T1000 (cell line): ENCODE measurements at places on chromosomes 3 and 15.
A peak's percentile ranks its signal among the peaks of the same experiment; 100 is the strongest.

GRCh38 chr15:91946581-91947292, 93.2 kb downstream of the SLCO3A1 start:
- no peak for DNase-seq

- DNase-seq = no peak
Measured at GRCh38 chr3:15198686-15199085, 7.4 kb upstream of the CAPN7 start.

GRCh38 chr15:95261968-95262367, 1030.6 kb downstream of the MCTP2 start:
- no peak for DNase-seq

DNA sequence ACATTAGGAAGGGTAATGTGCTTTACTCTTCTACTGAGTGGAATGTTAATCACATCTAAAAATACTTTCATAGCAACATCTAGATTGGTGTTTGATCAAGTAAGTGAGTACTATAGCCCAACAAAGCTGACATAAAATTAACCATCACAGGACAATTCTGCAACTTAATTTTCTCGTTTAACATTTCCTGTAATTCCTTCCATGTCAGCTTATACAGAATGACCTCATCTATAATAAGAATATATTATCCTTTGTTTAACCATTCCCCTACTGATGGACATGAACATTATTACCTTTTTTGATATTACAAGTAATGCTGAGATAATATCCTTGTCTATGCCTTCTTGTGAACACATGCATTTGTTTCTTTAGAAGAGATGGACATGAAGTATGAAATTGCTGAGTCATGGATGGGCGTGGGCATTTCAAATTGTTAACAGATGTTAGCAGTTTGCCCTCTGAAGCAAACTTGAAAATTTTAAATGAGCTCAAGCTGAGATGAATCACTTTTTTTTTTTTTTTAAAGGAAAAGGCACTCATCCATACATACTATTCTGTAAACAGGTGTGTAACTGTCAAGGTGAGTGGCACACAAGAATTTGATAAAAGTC, 85.1 kb downstream of the OXNAD1 start:
- no peak for DNase-seq

DNA sequence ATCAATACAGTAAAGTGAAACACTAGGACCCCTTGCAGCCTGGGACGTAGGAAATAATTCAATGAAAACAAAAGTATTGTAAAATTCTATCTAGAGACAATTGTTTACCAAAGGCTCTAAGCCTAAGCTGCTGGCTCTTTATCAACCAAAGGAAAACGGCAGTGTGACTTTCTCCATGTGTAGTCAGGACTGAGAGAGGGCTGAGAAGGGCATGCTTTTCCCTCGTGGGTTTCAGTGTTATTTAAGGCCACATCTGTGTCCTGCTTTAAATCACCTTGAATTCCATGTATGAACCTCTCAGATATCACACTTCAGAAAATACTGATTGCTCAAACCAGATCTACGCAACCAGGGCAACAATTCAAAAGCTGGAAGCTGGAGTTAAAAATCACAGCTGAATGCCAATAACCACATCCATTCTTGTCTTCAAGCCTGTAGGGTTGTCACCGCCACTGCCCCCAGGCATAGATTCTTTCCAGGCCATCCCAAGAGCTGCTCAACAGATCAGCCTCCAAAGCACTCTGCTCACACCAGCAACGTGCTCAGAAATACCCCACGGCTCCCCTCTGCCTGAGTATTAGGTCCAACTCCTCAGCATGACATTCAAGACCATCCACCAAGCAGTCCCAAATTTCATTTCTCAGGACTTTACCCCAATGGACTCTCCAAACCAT, 124.0 kb downstream of the SRGAP3 start:
- DNase-seq = no peak

GRCh38 chr3:100185847-100186246, 71.5 kb upstream of the FILIP1L start:
- no peak for DNase-seq

GRCh38 chr3:126939338-126939718, 43.6 kb upstream of the PLXNA1 start:
- DNase-seq = no peak

- DNase-seq = no peak
Measured at GRCh38 chr3:163957072-163957471, 1121.2 kb downstream of the SI start.

DNA sequence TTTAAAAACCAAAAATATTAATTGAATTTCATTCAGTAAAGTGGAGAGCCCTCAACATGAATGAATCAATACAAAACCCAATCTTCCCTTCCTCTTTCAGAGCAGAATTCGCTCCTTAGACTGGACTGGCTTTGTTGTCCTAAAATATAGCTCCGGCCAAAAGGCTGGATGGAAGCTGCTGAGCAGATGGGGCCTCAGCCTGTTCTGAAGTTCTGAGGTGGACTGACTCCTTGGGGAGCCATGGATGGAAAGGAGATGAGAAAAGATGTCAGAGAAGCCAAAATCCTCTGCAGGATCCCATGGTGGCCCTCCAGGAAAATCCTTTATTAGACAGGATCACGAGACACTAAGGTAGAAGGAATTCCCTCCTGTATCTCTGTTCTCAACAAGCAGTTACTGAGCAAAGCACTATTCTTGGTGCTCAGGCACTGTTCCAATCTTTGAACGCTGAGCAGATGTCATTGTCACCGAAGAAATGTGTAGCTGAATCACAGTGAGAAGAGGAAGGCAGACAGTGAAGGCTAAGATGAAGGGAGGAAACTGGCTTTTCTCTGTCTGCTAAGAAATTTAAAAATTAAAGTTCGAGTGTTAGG, 122.0 kb downstream of the SEMA6D start:
- DNase-seq = no peak

DNA sequence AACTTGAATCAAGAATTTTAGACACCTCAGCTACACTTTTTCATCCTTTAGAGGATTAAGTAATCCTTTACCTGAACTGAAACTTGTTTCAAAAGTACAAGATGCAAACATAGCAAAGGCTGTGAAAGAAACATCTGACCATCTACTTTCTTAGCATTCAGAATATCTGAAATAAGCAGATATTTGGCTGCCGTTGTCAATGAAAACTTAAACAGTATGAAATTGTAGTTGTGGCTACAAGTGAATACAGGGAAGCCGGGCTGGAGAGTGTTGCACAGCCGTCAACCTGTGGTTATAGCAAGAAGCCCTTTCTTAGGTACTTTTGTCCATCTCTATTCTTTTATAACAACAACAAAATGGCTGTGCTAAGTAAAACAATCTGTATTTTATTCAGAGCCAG, 6.9 kb upstream of the CX3CR1 start:
- DNase-seq = no peak

- DNase-seq = no peak
Measured at GRCh38 chr3:19931767-19932188, 2.2 kb downstream of the EFHB start.

- peak; percentile 76 for DNase-seq
Measured at GRCh38 chr15:73982222-73982962, 9.7 kb downstream of the STOML1 start.

DNA sequence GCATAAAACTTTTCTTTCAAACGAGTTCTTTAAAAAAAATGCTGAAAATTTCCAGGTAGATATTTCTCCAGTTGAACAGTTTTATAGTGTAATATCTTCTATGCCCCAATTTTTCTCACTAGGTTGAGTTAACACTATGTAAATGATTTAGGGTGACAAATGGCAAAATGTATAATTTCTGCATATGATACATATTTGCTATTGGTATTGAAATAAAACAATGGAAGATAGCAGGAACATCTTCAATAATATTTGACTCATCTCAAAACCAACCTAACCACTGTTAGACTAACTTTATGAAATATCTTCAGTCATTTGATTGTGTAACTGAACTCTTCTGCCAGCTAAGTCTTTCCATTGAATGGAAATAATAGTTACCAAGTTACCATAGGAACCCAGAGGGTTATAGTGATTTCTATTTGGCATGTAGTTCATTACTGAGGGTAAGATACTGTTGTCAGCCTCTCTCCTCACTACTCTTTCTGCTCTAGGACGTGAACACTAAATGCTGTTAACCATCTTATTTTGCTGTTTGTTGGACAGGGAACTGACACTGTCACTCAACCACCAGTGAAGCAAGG, 824.7 kb upstream of the NECTIN3 start:
- no peak for DNase-seq

DNA sequence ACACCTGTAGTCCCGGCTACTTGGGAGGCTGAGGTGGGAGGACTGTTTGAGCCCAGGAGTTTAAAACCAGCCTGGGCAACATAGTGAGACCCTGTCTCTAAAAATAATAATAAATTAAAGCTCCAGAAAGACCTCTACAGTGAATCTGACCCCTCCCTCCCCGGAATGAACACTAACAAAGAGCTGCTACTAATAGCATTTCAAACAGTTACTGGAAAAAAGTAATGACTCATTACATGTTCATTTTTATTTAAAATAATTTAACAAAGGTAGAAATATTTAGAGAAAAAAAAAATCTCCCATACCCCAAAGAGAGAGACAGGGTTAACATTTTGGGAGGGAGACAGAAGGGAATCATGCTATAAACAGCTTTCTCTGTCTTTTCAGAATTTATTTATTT, 2.2 kb upstream of the UBA3 start:
- no peak for DNase-seq

GRCh38 chr3:50550079-50550736, 17.3 kb downstream of the C3orf18 start:
- peak; percentile 31 for DNase-seq

GRCh38 chr3:130654921-130655320, 91.7 kb downstream of the PIK3R4 start:
- no peak for DNase-seq

DNA sequence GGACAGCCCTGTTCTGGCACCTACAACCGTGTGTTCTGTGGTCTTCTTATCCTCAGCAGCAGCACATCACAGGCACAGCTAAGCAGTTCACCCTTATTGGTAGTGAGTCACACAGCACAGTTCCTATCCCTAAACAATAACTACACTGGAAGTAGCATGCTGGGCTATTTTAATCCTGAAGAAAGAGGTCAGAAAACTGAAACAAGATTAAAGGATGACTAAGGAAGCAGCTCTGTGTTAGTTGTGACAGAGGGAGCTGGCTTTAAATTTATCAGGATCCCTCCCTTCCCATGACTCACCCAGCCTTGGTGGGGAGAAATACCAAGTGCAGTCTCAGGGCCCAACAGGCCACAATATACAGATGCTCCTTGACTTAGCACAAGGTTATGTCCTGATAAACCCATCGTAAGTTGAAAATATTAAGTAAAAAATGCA, 144.3 kb downstream of the ERC2 start:
- peak; percentile 57 for DNase-seq
